ENCODE measurements at places on chromosomes 5 and 9. TPM values are rescaled to one million over a fixed set of nuclear protein-coding genes. Genes with fewer than 3 reads are reported as not detected.

GRCh38 chr9:116643691-116644090 is 43.4 kb upstream of the TRIM32 start:
- DNase-seq, result no peak

GRCh38 chr9:21557428-21557768 is 75.3 kb upstream of the IFNE start:
- no peak for DNase-seq

DNA sequence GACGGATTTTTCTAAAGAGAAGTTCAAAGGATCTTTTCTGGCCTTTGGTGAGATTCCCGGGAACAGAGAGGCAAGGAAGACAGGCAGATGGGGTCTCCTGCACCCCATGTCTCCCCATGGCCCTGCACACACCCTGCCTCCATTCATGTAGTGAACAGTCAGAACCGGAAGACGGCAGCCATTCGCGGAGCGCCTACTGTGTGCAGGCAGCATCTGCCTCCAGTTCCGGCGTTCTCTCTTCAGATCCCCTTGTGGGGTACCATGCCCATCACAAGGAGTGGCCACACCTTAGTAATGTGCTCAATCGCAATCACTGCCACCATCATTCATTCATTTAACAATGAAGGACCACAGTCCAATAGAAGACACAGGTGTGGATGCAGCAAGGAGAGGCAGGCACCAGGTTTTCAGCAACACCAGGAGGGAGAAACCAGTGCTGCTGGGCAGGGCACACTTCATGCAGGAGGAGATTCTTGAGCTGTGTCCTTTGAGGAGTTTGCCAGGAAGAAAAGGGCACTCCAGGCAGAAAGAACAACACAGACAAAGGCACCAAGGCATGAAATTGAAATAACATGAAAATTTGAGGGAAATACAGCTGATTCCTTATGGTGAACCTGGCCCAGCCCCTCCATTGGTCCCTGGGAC is 171.5 kb upstream of the PHYKPL start:
- DNase-seq, result no peak

DNA sequence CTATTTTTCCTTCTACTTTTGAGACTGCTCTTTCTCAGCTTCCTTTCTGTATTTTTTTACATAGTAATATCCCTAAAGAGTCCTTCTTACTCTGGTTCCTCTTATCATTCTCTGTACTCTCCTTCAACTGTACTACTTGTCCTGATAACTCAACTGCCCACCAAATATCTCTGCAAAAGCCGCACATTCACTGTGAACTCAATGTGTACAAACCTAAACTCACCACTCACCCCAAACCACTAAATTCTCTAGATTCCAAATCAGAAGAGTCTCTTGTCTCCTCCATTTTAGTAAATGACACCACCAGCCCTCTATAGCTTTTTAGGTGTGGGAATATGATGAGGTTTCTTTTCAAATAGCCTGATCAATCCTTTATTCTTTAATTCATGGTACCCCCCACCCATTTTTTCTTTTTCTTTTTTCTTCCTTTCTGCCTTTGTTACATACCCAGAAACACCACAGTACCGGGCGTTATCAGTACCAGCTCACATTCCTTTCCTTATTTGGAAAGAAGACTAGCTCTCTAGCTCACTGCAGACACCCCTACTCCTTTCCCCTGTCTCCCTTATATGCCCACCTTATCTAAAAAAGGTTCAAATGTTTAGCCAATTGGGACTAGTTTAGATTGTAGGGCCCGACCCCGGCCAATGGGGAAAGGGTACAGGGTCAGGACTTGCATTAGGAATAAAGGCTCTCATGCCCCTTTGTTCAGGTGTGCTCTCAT is 63.1 kb upstream of the RANBP6 start:
- DNase-seq, result no peak

GRCh38 chr5:154676508-154676907 is 78.7 kb upstream of the LARP1 start:
- no peak for DNase-seq

DNA sequence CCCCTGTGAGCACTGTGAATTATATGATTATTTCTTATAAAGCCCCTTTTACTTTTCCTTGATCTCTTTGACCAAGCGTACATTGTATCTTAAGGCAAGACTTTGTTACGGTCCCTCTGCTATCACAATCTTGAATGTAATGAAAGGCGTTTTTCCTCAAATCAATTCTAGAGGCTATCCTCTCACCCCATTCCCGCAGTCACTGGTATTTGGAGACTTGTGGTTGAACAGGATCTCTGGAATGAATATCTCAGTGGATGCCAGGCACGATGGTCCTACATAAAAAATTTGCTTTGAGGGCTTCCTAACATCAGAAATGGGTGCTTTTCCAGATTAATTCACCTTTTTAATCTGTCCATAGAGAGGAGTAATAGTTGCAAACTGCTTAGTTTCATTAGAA is 151.4 kb upstream of the PAPPA start:
- no peak for DNase-seq

GRCh38 chr5:151012862-151013261 is 7.5 kb upstream of the GPX3 start:
- DNase-seq, result no peak

- no peak for DNase-seq
Measured at GRCh38 chr5:68618501-68618900, 402.9 kb downstream of the PIK3R1 start.

- no peak for DNase-seq
Measured at GRCh38 chr5:78823196-78823595, 161.9 kb downstream of the ARSB start.

- no peak for DNase-seq
Measured at GRCh38 chr5:6365977-6366590, 12.3 kb downstream of the MED10 start.

- DNase-seq, result no peak
Measured at GRCh38 chr5:52920929-52921328, 68.2 kb upstream of the ITGA2 start.

DNA sequence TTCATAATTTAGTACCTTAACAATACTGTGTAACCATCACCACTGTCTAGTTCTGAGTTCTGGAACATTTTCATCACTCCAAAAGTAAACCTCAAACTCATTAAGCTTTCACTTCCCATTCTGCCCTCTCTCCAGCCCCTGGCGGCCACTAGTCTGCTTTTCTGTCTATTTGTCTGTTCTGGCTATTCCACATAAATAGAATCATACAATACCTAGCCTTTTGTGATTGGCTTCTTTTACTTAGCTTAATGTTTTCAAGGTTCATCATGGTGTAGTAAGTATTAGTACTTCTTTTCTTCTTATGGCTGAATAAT is 138.7 kb downstream of the RAPGEF6 start:
- no peak for DNase-seq

GRCh38 chr5:154970759-154971158 is 29.9 kb downstream of the MRPL22 start:
- DNase-seq, result no peak

- DNase-seq, result no peak
Measured at GRCh38 chr5:89597878-89598277, 714.9 kb upstream of the MEF2C start.

DNA sequence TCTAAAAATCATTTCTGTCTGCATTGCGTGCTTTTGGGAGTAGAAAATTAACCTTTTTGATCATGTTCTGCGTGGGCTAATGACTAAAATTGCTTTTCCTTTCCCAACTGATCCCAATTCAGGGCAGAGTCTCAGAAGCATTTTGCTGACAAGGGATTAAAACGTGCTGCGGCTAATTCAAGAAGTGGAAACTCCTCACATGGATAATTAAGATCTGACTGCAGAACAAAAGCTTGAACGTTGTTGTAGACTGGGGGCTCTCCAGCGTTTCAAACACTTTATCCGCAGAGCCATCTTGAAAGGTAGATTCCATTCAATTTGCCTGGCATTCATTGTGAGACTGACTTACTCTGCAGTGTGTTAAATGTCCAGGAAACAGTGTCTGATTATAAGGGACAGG is 485.3 kb upstream of the DMAC1 start:
- no peak for DNase-seq

DNA sequence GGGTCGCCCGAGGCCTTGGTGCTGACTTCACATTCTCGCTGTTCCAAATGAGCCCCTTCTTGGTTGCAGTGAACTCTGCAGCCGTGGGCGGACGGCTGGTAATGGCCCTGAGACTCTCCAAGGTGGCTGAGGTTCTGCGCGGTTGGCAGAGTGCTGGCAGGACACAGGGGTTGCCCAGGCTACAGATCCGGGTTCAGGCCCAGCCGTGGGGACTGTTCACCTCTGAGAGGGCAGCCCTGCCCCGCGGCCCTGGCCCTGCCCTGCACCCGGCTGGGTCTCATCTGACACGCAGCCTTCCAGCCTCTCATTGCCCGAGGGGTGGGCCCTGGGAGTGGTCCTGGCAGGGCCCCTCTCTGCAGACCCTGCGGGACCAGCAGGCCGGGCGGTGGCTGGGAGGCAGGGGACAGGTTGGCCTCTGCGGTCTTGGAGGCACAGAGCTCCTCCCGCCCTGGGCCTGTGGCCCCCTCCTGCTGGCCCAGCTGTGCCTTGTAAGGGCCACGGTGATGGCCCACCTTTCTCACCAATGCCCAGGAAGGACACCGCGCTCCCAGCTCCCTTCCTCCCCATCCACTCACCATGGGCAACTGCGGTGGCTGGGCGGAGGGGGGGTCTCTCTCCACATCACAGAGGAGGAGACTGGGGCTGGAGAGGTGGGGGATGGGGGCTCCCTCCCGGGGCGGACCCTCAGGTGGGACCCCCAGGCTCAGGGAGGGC is 51.6 kb downstream of the AHRR start:
- DNase-seq, result no peak

GRCh38 chr5:6541256-6542013 is 91.4 kb downstream of the NSUN2 start:
- no peak for DNase-seq

DNA sequence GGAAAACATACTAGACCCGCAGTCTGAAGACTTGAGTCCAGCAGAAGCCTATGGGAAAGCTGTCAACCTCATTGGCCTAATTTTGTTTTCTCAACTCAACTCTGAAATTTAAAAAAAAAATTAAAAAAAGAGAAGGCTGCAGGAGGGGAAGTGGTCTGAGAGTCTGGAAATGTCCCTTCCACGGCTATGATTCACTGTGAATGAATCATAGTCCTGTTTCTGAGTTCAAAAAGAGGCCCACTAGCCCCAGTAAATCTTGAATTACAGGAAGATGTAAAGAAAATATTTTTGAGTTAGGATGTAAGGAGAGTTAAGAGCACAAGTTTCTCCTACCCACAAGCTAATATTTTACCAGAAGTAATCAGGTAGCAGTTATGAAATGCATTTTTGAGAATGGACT is 565.5 kb upstream of the DMAC1 start:
- DNase-seq, result no peak

DNA sequence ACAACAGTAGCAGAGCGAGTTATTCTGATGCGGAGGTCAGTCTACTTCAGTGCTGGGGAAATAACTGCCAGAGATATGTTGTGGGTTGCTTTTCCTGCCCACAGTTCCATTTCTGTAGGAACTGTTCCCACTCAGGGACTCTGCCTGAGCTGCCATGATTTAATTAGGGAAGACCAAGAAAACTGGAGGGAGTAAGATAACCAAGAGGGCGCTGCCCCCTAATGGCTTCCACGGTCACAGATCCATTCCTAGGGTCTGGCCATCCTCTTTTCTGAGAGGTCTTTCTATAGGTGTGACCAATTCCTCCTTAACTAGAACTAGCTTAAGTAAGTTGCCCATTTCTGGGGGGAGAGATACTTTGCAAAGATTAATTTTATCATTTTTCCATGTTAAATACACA is 125.9 kb downstream of the APBA1 start:
- DNase-seq, result no peak

DNA sequence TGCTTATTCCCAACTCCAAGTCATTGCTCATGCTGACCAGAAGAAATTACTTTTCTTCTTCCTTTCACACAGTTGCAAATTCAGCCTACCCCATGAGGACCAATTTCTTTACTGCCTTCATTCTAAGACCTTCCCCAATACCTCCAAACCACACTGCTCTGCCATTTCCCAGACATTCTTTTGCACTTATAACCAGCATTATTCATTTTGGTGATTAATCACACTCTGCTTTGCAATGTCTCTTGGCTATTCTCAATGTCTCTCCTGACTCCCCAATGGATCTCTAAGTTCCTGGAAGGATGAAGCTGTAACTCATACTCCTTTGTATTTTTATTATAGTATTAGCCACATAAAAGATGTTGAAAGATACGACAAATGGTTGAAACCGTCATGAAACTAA is 105.7 kb upstream of the RANBP3L start:
- no peak for DNase-seq

DHX29 gene
- 17.9 TPM for total RNA-seq

STOML2 gene
- 30.5 TPM for total RNA-seq

CMYA5 gene
- 0.20 TPM for total RNA-seq

CYLC2 gene
- total RNA-seq, result not detected

LCN12 gene
- 1.3 TPM for total RNA-seq

SLCO6A1 gene
- not detected for total RNA-seq

GRPEL2 gene
- total RNA-seq, result 20.8 TPM

INSYN2B gene
- total RNA-seq, result not detected

IFNA2 gene
- total RNA-seq, result not detected

IL13 gene
- 0.17 TPM for total RNA-seq

TTC16 gene
- 2.1 TPM for total RNA-seq

Measured in CD4-positive, alpha-beta T cell (primary cell).